ENCODE measurements at places on chromosomes 2 and 18. TPM values are rescaled to one million over a fixed set of nuclear protein-coding genes. Genes with fewer than 3 reads are reported as not detected.

CTAGE1 gene
- not detected for total RNA-seq

RPIA gene
- total RNA-seq = 8.1 TPM

AOX1 gene
- total RNA-seq = 1.9 TPM

SCG2 gene
- total RNA-seq = 50.7 TPM

LTBP1 gene
- 42.3 TPM for total RNA-seq

GCG gene
- total RNA-seq = not detected

ICOS gene
- total RNA-seq = not detected

ATF2 gene
- total RNA-seq = 148 TPM

AUP1 gene
- 51.3 TPM for total RNA-seq

HOXD11 gene
- total RNA-seq = not detected

MC5R gene
- 5.0 TPM for total RNA-seq

HOXD12 gene
- not detected for total RNA-seq

TBR1 gene
- total RNA-seq = 132 TPM

EML6 gene
- total RNA-seq = 23.8 TPM

TTN gene
- total RNA-seq = 6.3 TPM

NTSR2 gene
- total RNA-seq = not detected

CYS1 gene
- not detected for total RNA-seq

C2orf78 gene
- not detected for total RNA-seq

ZSWIM2 gene
- 0.63 TPM for total RNA-seq

TANC1 gene
- total RNA-seq = 16.0 TPM

CNOT9 gene
- total RNA-seq = 53.8 TPM

RTN4 gene
- 648 TPM for total RNA-seq

GLB1L gene
- 3.4 TPM for total RNA-seq

OSBPL6 gene
- 34.4 TPM for total RNA-seq

LYG2 gene
- not detected for total RNA-seq

CYP1B1 gene
- 1.9 TPM for total RNA-seq

CTIF gene
- 95.5 TPM for total RNA-seq

RNU2-63P gene
- not detected for total RNA-seq

IL37 gene
- total RNA-seq = not detected

ITPRIPL1 gene
- total RNA-seq = 4.7 TPM

VAMP5 gene
- not detected for total RNA-seq

RAB27B gene
- 17.2 TPM for total RNA-seq

POTEI gene
- total RNA-seq = 0.31 TPM

WNT6 gene
- not detected for total RNA-seq

ZNF521 gene
- 20.0 TPM for total RNA-seq

FBXO48 gene
- total RNA-seq = 0.94 TPM

SOWAHC gene
- total RNA-seq = 34.1 TPM

G6PC2 gene
- not detected for total RNA-seq

WDR33 gene
- 169 TPM for total RNA-seq

FHOD3 gene
- total RNA-seq = 84.5 TPM

FLACC1 gene
- 2.5 TPM for total RNA-seq

COL3A1 gene
- 19.1 TPM for total RNA-seq

POU3F3 gene
- total RNA-seq = 256 TPM

VRK2 gene
- 6.6 TPM for total RNA-seq

GNLY gene
- total RNA-seq = 0.31 TPM

UGT1A4 gene
- total RNA-seq = not detected

ELMOD3 gene
- 26.9 TPM for total RNA-seq

CTNNA2 gene
- 249 TPM for total RNA-seq

ALPG gene
- total RNA-seq = not detected

REEP1 gene
- 191 TPM for total RNA-seq

SCYGR4 gene
- total RNA-seq = not detected

UCN gene
- not detected for total RNA-seq

GREB1L gene
- total RNA-seq = 0.94 TPM

ABCA12 gene
- 0.63 TPM for total RNA-seq

HMSD gene
- 3.4 TPM for total RNA-seq

Data from parietal lobe (tissue), 2 donors.